ENCODE measurements at places on chromosomes 6 and 20.

- DNase-seq: peak; percentile 45
Measured at GRCh38 chr6:7933794-7934193, 23.2 kb upstream of the TXNDC5 start.

GRCh38 chr6:131051341-131051740 is 11.7 kb downstream of the EPB41L2 start:
- DNase-seq: no peak

GRCh38 chr6:25935953-25936352 is 5.5 kb upstream of the SLC17A2 start:
- DNase-seq: no peak

DNA sequence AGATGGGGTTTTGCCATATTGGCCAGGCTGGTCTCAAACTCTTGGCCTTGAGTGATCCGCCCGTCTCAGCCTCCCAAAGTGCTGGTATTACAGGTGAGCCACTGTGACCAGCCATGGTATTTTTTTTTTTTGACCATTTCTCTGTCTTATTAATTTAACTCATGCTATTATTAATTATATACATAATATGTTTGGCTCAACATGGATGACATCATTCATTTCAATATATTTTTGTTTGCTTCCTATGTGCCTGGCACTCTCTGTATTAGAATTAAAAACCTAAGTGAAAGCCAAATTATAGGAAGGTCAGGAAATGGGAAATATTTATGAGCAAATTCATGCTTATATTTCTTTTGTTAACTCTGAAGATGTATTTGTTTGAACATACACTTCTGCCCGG is 55.8 kb upstream of the AKIRIN2 start:
- no peak for DNase-seq

- DNase-seq: no peak
Measured at GRCh38 chr6:166996406-166996805, 2.8 kb upstream of the CEP43 start.

Data from GM12878 (cell line).